Effector memory CD8-positive, alpha-beta T cell (primary cell): ENCODE measurements at places on chromosomes 7 and 10.

DNA sequence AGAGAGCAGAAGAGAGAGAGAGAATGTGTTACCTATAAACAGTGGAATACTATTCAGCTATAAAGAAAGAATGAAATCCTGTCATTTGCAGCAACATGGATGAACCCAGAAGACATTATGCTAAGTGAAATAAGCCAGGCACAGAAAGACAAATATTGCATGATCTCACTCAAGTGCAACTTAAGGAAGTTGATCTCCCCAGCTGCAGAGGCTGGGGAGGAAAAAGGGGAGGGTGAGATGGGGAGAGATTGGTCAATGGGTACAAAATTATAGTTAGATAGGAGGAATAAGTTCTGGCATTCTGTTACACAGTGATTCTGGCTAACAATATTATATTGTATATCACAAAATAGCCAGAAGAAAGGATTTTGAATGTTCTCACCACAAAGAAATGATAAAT, 11.2 kb upstream of the JAZF1 start:
- no peak overlapping the region for H3K27ac ChIP-seq
- no peak overlapping the region for H3K4me3 ChIP-seq
- no peak for DNase-seq
- peaks cover 35% of the 10 kb centered on the region for H3K4me1 ChIP-seq

GRCh38 chr10:71371750-71372166, 25.0 kb upstream of the CDH23 start:
- DNase-seq = no peak
- H3K36me3 ChIP-seq = no peaks in the 10 kb centered on the region
- H3K4me1 ChIP-seq = no peaks in the 10 kb centered on the region
- H3K27me3 ChIP-seq = peaks cover 21% of the 10 kb centered on the region
- no peak overlapping the region for H3K4me3 ChIP-seq
- H3K27ac ChIP-seq = no peak overlapping the region

DNA sequence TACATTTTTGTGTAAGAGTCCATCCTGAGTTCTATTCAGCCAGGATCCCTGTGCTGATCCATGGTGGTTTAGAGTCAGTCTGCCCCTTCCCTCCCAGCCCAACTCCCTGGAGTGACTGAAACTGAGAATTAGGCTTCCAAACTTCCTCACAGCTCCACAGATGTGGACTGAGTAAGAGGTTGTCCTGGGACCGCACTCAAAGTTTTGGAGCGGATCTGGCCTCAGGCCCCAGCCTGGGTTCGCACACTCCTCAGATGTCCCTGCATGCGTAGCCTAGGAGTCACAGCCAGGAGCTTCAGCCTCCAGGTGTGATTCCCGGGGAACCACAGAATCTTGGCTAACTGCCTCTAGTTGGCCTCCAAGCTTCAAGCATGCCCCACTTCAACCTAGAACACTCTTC, 218.1 kb downstream of the C7orf25 start:
- H3K27me3 ChIP-seq = no peaks in the 10 kb centered on the region
- DNase-seq = no peak
- no peaks in the 10 kb centered on the region for H3K36me3 ChIP-seq
- no peak overlapping the region for H3K4me3 ChIP-seq
- no peak overlapping the region for H3K27ac ChIP-seq
- H3K4me1 ChIP-seq = no peaks in the 10 kb centered on the region

GRCh38 chr7:37031571-37032257, 307.4 kb upstream of the AOAH start:
- H3K27me3 ChIP-seq = no peaks in the 10 kb centered on the region
- H3K4me1 ChIP-seq = peaks cover 9% of the 10 kb centered on the region
- no peak overlapping the region for H3K4me3 ChIP-seq
- no peak overlapping the region for H3K27ac ChIP-seq
- H3K36me3 ChIP-seq = no peaks in the 10 kb centered on the region
- no peak for DNase-seq

DNA sequence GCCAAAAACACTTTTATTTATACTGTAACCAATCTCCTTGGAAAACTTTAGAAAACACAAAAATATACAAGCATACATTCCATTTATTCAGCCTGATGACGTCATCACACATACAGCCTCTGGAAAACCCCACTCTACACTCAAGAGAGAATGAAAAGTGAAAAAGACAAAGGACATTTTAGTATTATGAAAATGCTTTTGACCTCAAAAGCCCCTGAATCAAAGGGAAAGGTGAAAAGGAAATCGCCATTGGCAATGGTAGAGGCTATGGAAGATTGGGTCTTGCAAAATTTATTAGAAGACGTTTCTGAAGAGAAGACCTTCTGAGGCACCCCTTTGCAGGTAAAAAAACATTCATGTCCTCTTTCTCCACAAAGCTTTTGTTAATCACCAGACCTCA, 82.9 kb upstream of the STRIP2 start:
- H3K4me1 ChIP-seq = no peaks in the 10 kb centered on the region
- H3K36me3 ChIP-seq = peaks cover 3% of the 10 kb centered on the region
- no peak overlapping the region for H3K4me3 ChIP-seq
- DNase-seq = no peak
- no peaks in the 10 kb centered on the region for H3K27me3 ChIP-seq

GRCh38 chr10:132546567-132547420, 9.2 kb downstream of the INPP5A start:
- H3K36me3 ChIP-seq = peaks cover 6% of the 10 kb centered on the region
- no peaks in the 10 kb centered on the region for H3K27me3 ChIP-seq
- peaks cover 20% of the 10 kb centered on the region for H3K4me1 ChIP-seq
- H3K4me3 ChIP-seq = peak overlapping the region; percentile 17
- DNase-seq = no peak
